Neural crest cell (in vitro differentiated cells): ENCODE measurements at places on chromosomes 16 and 17.
A peak's percentile ranks its signal among the peaks of the same experiment; 100 is the strongest.

DNA sequence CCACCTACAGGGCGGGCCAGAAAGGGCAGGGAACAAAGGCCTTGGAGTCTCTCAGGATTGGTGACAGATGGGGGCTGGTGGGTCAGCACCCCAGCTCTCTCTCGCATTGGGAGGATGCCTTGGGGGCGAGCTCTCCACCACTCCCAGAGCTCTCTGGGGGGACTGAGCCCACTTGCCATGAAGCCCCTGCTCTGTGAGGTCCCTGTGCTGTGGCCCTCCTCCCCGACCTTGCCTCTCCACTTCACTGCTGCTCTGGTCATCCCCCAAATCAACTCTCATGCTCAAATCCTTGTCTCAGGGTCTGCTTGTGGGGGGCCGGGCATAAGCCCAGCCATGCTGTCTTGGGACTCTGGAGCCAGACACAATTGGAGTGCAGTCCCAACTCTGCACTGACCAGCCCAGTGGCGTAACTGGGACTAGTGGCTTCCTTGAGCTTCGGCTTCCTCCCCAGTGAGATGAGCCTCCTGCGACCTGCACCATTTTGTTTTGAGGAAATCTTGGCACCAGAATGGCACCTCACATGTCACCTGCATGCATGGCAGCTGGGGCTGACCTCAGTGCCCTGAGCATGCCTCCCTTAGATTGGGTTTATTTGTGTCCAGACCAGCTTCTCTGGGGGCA, 184.5 kb downstream of the IRF8 start:
- H3K27ac ChIP-seq = peak overlapping the region; percentile 47
- no peak for DNase-seq
- peaks cover 6% of the 10 kb centered on the region for H3K4me1 ChIP-seq
- H3K27me3 ChIP-seq = peaks cover 30% of the 10 kb centered on the region
- no peaks in the 10 kb centered on the region for H3K36me3 ChIP-seq

GRCh38 chr16:10658943-10659342, 35.8 kb downstream of the TEKT5 start:
- H3K27ac ChIP-seq = no peak overlapping the region
- H3K4me3 ChIP-seq = no peak overlapping the region
- H3K36me3 ChIP-seq = no peaks in the 10 kb centered on the region
- H3K27me3 ChIP-seq = no peaks in the 10 kb centered on the region

GRCh38 chr16:12572316-12572985, 231.2 kb downstream of the CPPED1 start:
- DNase-seq = no peak
- H3K27me3 ChIP-seq = no peaks in the 10 kb centered on the region
- H3K27ac ChIP-seq = no peak overlapping the region
- no peak overlapping the region for H3K4me3 ChIP-seq
- no peaks in the 10 kb centered on the region for H3K36me3 ChIP-seq

- H3K4me3 ChIP-seq = no peak overlapping the region
- no peaks in the 10 kb centered on the region for H3K27me3 ChIP-seq
- H3K27ac ChIP-seq = no peak overlapping the region
- H3K36me3 ChIP-seq = peaks cover 12% of the 10 kb centered on the region
- no peaks in the 10 kb centered on the region for H3K4me1 ChIP-seq
- no peak for DNase-seq
Observed at GRCh38 chr17:28346746-28347246, 10.5 kb downstream of the POLDIP2 start.

GRCh38 chr17:76038050-76038449, 10.9 kb upstream of the EVPL start:
- DNase-seq = no peak
- H3K4me1 ChIP-seq = no peaks in the 10 kb centered on the region
- H3K27ac ChIP-seq = peak overlapping the region; percentile 6
- peaks cover 21% of the 10 kb centered on the region for H3K36me3 ChIP-seq
- H3K27me3 ChIP-seq = no peaks in the 10 kb centered on the region
- H3K4me3 ChIP-seq = no peak overlapping the region
